ENCODE measurements at places on chromosomes 6 and 20.

- no peak for DNase-seq
These were observed 253.0 kb upstream of the TBX18 start for GRCh38 chr6:85017352-85017751.

DNA sequence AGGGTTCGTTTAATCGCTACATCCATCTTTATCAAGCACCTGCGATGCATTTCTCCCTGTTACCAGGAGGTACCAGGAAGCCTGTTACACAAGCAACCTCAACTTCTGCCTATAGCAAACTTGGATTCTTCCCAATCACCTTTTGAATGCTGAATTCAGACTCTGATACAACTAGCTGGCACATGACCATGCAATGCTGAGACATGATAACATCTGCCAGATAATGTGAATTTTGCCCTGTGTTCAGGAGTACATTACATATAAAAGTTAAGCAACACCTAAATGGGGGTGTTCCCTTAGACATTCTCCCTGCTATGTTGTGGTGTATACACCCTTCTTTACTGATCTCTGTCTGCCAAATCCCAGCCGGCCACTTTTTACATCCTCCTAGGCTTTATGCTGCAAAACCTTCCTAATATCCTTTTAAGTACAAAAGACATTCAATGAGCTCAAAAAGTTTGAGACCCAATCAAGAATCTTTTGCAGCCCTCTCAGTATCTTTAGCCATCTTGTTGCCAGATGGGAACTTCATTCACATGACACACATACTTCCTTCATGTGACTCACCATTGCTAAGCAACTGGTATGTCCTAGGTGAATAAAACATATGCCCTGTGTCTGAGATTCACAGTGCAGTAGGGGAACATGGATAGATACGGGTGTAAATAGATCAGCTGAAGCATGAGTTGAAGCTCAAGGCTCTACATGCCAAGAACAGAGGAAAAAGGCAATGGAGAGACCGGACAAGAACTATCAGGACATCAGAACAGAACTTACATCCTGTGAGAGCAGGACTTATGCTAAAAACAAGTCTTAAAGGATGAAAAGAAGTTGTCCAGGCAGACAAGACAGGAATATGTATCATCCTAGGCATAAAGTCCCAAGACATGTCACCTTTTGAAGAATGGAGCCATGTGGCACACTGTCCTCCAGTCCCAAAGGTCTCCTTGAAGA is 84.3 kb downstream of the ZHX3 start:
- no peak for DNase-seq

DNA sequence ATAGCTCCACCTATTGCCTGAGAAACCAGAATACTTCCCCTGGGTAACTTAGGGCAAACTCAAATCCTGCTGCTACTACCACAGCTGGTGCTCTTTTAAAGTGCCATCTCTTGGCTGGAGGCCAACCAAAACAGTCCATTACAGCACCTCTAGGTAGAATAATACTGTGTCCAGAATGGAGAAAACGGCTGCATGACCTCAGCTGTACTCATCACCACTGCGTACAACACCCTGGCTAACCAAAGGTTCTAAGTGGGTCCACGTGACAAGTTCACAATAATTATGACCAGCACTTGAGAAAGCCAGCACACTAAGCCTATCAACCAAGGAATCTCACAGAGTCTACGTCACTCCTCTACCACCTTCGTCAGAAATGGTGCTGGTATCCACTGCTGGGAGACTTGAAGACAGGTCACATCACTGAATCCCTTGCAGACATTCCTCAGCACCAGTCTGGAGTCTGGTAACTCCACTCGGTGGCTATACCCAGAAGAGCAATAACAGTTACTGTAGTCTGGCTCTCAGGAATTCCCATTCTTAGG is 40.9 kb upstream of the PKIB start:
- DNase-seq: no peak

GRCh38 chr6:132209351-132209750 is 191.9 kb downstream of the MOXD1 start:
- no peak for DNase-seq

- DNase-seq: no peak
These were observed 199.0 kb upstream of the HSF2 start for GRCh38 chr6:122200440-122200839.

DNA sequence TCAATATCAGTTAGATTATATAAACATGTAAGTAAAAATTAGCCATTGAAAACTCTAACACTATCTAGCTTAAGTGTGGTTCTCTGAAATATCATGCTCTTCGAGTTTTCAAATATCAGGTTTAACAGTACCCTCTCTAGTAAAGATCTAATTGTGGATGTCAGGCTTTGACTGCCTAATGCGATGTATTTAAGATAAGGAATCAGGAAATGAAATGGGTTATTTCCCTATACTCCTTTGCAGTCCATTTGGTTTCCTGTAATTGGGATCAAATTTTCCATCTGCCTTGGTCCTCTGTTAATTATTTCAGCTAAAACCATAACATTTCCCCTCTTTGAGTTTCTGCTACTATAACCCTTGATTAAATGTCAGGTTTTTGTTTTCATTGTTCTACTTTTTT is 361.3 kb upstream of the MMS22L start:
- no peak for DNase-seq

GRCh38 chr6:170250981-170251775 is 39.7 kb downstream of the DLL1 start:
- DNase-seq: no peak

- DNase-seq: no peak
These were observed 26.5 kb upstream of the TULP1 start for GRCh38 chr6:35539223-35539622.

- peak; percentile 32 for DNase-seq
These were observed 69.3 kb downstream of the ALDH8A1 start for GRCh38 chr6:134880487-134881190.

GRCh38 chr6:127748290-127748689 is 152.6 kb downstream of the THEMIS start:
- DNase-seq: no peak

DNA sequence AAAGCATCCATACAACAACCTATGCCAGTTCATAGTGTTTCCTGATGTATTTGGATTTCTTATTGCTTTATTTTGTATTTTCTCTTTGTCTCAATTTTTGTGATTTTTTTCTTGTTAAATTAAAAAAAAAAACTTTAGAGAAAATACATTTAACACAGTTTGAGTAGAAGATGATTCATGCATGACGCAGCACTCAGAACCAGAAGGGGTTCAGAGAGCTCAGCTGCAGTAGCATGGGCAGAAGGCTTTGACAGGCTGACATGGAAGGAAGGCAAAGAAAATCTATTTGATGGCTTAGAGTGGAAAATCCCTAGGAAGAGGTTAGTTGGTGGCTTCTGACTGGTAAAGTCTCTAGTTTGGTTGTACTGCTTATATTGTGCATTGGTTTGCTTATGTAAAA is 207.2 kb upstream of the STXBP5 start:
- DNase-seq: no peak

GRCh38 chr6:43459535-43459934 is 4.2 kb upstream of the DLK2 start:
- no peak for DNase-seq

DNA sequence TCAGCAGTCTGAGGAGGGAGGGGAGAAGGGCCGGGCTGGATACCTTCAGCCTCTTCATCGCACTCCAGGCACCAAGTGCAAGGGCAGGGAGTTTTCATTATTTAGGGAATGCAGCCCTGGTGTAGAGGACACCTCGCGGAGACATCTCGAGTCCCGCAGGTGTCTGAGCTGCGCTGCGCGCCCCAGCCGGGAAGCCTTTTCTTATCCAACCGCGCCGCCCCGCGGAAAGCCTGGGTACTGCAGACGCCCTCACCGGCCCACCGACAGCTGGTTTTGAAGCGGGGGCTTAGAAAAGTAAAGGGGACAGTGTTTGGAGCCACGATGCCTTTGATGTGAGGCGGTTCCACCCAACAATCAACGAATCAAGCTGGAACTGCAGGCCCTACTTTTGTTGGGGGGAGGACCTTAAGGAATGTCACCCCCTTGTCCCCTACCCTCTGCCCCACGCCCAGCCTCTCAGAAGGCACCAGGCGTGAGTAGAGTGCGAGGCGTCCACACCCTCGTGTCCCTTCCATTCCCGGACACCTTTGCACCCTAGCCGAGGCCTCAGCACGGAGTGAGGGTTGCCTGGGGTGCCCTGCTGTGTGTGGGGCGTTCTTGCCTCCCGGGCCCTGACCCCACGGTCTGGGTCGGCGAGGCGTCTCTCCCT is 8.6 kb downstream of the NKX2-2 start:
- no peak for DNase-seq

DNA sequence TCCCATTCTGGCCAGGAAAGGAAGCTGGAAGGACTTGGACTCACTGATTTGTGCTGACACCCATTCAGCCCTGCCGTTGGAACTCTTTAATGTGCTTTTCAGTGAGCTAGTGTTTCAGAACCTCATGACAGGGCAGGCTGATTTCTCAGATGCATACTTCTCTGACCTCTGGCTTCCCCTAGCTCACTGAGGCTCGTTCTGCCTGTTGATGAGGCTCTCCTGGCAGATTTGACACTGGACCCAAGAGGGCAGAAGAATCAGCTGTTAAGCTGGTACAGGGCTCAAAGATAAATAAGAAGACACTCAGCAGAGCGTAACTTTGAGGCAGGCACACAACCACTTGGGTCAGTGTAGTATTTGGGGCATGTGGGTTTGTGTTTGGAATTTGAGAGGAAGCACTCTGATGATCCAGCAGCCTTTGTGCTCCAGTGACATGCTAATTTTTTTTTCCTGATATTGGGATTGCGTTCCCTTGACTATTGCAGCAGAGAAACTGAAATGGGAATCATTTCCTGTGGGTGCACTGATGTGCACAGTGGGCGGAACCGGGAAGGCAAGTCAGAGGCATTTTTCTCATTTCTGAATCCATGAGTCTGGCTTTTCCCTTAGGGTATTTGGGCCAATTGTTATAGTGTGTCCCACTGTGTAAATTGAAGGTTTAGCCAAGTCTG is 80.2 kb downstream of the CARMIL1 start:
- DNase-seq: peak; percentile 22

GRCh38 chr20:34987288-34988190 is 31.9 kb downstream of the MYH7B start:
- DNase-seq: no peak

GRCh38 chr6:88823998-88824397 is 139.4 kb downstream of the RNGTT start:
- DNase-seq: no peak

GRCh38 chr6:8225113-8225512 is 122.8 kb upstream of the EEF1E1 start:
- DNase-seq: no peak

DNA sequence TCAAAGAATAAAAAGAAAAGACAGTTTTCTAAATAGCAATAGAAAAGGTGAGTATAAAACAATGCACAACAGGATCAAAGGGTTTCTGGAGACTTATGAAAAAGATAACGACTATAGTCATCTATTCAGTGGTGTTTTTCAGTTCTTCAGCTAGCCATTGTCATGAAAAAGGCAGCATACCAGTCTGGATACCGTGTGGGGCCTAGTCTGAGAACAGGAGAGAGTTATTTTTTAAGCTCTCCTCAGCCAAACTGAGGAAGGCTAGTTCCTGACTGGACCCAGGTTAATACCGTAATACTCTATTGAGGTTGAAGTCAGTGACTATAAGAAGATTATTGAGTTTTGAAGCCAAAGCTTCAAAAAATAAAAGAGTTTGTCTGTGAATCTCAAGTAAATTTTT is 49.5 kb downstream of the PLN start:
- DNase-seq: no peak

DNA sequence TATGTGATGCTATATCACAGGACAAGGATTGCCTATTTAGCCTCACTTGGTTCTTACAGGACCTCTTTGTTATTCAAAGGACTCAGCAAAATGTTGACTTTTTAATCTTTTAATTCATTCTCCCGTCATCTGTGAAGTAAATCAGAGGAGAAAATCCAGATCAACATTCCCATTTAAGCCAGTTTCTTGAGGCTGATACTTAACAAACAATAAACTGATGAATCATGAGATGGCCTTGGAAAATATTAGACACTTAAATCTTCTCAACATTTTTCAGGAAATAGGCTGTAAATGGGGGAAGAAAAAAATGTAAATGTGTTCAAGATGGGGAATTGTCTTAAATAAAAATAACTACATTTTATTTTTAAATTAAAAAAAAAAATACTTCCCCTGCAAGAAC is 55.9 kb upstream of the UBR2 start:
- DNase-seq: no peak

GRCh38 chr20:5918856-5919625 is 31.3 kb downstream of the TRMT6 start:
- no peak for DNase-seq

- DNase-seq: no peak
These were observed 179.4 kb downstream of the FOXC1 start for GRCh38 chr6:1789092-1789491.

GRCh38 chr6:77292564-77293546 is 170.4 kb downstream of the HTR1B start:
- peak; percentile 80 for DNase-seq

GRCh38 chr20:36040571-36040970 is 72.2 kb downstream of the CNBD2 start:
- DNase-seq: no peak

- no peak for DNase-seq
These were observed 7.8 kb downstream of the SYNGAP1 start for GRCh38 chr6:33427585-33428223.

DNA sequence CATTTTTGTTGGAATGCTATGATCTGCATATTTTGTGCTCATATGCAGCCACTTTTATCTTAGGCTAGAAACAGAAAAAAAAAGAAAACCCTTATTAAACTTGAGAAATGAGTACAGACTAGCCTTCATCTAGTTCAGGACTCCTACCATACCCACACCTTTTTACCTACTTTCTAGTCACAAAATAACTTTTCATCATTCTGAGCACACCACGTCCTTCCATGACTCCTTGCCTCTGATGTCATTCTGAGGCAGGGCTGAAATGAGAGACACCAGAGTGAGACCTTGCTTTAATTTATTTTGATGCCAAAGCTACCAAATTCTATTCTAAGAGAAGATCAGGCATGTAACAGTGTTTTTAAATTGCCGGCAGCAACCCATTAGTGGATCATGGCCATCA is 38.8 kb downstream of the SNX3 start:
- DNase-seq: no peak

- no peak for DNase-seq
These were observed 147.1 kb upstream of the RREB1 start for GRCh38 chr6:6960571-6961251.

All from SK-N-MC (cell line).